ENCODE measurements at places on chromosomes 16 and 17. TPM values are rescaled to one million over a fixed set of nuclear protein-coding genes. Genes with fewer than 3 reads are reported as not detected.
A peak's percentile ranks its signal among the peaks of the same experiment; 100 is the strongest.

Gene PIGS
- total RNA-seq: 50.6 TPM

GRCh38 chr16:73176577-73177013 is 128.7 kb upstream of the ZFHX3 start:
- no peak overlapping the region for H3K27ac ChIP-seq
- no peaks in the 10 kb centered on the region for H3K27me3 ChIP-seq
- peaks cover 7% of the 10 kb centered on the region for H3K4me1 ChIP-seq
- no peaks in the 10 kb centered on the region for H3K36me3 ChIP-seq
- no peak overlapping the region for H3K4me3 ChIP-seq
- DNase-seq: no peak

DNA sequence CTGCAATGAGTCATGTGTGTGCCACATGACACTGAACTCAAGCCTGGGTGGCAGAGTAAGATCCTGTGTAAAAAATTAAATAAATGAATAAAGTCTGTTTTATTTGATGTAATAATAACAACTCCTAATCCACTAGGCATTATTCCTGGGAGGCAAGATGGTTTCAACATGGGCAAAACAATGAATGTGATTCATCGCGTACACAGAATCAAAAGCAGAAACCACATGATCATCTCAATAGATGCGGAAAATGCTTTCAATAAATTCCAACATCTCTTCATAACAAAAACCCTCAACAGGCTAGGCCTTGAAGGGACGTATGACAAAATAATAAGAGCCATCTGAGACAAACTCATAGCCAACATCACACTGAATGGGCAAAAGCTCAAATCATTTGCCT is 195.4 kb downstream of the CDH11 start:
- no peaks in the 10 kb centered on the region for H3K36me3 ChIP-seq
- no peaks in the 10 kb centered on the region for H3K27me3 ChIP-seq
- H3K4me1 ChIP-seq: no peaks in the 10 kb centered on the region
- DNase-seq: no peak

GRCh38 chr16:70428178-70428998 is 10.5 kb downstream of the ST3GAL2 start:
- H3K36me3 ChIP-seq: no peaks in the 10 kb centered on the region
- H3K4me1 ChIP-seq: peaks cover 40% of the 10 kb centered on the region
- peak overlapping the region; percentile 70 for H3K27ac ChIP-seq
- peak overlapping the region; percentile 27 for H3K4me3 ChIP-seq

- H3K36me3 ChIP-seq: no peaks in the 10 kb centered on the region
- DNase-seq: no peak
- no peaks in the 10 kb centered on the region for H3K4me1 ChIP-seq
- no peaks in the 10 kb centered on the region for H3K27me3 ChIP-seq
- no peak overlapping the region for H3K27ac ChIP-seq
- no peak overlapping the region for H3K4me3 ChIP-seq
These were observed 42.0 kb downstream of the CMIP start for GRCh38 chr16:81486540-81487061.

GRCh38 chr16:78478267-78478861 is 378.9 kb downstream of the WWOX start:
- H3K27ac ChIP-seq: no peak overlapping the region
- no peak overlapping the region for H3K4me3 ChIP-seq
- DNase-seq: peak; percentile 64
- no peaks in the 10 kb centered on the region for H3K27me3 ChIP-seq
- H3K36me3 ChIP-seq: no peaks in the 10 kb centered on the region

All from H1 (cell line).